ENCODE measurements at places on chromosomes 1 and 21.

GRCh38 chr1:94884106-94884505 is 42.8 kb downstream of the CNN3 start:
- DNase-seq = no peak

DNA sequence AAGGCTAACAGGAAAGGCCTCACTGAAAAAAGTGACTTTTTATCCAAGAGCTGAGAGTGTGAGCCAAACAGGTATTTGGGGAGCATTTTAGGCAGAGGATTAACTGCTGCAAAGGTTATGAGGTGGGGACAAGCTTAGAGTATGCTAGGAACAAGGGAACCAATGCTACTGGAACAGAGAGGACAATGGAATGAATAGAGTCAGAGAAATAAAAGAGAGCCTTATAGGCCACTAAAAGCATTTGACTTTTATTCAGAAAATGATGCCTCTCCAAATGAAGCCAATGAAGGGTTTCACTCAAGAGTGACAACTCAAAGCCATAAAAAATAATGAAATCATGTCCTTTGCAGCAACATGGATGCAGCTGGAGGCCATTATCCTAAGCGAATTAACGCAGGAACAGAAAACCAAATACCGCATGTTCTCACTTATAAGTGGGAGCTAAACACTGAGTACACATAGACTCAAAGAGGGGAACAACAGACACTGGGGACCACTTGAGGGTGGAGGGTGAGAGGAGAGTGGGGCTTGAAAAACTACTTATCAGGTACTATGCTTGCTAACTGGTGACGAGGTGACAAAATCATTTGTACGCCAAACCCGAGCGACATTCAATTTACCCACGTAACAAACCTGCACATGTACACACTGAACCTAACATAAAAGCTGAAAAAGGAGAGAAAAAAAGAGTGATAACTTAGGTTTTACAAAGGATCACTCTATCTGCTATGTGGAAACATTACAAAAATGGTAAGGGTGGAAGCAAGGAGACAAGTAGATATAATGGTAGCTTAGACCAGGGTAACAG is 11.1 kb downstream of the PTP4A2 start:
- DNase-seq = no peak

GRCh38 chr1:74485622-74486021 is 26.8 kb downstream of the LRRC53 start:
- DNase-seq = no peak

DNA sequence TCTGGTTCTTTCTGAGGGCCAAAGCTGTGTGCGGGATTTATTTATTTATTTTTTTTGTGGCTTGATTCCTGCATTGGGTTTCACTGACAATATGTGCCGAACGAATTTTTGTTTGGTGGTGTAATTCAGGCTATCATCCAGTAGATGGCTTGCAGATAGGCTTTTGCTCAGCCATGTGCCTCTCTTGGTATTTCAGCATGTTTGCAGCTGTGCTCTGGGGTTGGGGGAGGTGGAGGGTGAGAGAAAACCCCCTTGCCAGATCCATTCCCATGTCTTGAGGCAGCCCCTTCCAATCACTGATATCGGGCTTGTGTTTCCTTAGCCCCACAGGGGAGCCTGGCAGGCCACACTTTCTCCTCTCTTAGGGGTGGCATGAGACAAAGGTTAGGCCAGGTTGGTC is 302.4 kb downstream of the PTGER3 start:
- DNase-seq = no peak

Data from NCI-H2081 treated with DMSO at 0.1 percent for 48 hours (cell line).